ENCODE measurements at places on chromosomes 13 and 19.

GRCh38 chr19:45156011-45156630, 4.7 kb downstream of the NKPD1 start:
- DNase-seq, result no peak

DNA sequence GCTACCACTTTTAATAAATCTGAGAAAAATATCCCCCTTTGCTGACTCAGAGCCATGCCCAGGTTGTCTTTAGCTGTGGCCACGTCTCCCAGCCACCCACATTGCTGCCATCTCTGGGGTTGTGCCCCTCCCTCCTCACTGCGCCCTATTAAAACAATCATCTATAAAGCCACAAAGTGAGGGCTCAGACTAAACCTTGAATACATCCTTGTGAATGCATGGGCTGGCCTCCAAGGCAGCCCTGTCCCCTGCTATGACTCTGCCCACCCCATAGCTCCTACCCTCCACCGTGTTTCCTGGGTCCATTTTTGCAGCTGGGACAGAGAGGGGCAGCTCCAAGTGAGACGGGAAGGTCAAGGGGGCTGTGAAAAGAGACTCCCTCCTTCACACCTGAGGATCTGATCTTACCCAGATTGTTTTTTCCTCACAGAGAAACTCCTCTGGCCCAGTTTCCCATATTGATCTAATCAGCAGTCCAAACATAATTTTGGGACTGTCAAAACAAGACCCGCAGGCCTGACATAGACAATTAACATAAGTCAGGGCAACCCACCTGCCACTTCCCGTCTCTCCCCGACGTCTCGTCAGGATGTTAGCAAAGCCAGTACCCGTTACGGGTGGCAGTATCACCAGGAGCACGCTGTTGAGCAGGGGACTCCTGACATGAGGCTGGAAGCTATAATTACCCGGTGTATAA, 199.0 kb downstream of the KATNAL1 start:
- no peak for DNase-seq

GRCh38 chr19:55206664-55207500, 2.4 kb downstream of the PTPRH start:
- no peak for DNase-seq

DNA sequence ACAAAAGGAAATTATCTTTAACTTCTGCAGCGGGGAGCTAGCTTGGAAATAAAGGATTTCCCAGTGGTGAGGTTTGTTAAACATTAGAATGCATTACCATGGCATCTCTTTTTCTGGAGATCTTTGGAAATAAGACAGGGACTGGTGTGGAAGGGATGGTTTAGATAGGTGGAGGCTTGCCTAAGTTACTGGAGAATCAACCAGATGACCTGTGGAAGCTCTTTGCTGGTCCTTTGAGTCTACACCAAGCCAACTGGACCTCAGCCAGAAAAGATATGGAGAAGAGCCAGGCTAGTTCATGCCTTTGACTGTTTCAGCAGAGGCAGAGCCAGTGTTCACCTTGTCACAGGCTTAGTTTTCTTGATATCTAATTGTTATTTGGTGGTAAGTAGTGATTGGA, 134.7 kb downstream of the KCNRG start:
- DNase-seq, result no peak

DNA sequence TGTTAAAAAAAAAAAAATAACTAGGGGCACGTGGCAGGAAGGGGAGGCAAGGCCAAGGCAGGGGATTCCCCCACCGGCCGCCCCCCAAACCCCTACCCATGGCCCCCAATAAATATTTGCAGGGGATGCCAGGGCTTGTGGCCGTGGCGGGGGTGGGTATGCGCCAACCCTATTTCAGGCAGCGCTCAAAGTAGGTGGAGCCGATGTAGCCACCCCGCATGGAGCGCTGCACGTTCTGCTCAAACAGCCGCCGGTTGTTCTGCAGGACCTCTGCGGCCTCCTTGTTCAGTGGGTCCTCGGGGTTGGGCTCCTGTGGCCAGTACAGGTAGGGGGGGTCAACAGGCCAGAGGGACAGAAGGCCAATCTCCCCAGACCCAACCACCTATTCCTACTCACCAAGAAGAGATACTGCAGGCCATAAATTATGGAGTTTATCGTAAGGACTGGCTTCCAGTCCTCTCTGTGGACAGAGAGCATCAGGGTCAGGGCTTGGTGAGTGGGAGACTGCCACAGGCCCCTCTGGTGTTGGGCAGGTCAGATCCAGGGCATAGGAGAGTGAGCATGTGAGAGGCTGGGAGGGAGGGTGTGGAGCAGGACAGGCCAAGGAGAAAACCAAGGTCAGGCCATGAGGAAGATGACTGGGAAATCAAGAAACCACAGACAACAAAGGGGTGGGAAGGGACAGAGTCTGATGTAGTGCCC, 1.2 kb upstream of the CHMP2A start:
- DNase-seq, result no peak

GRCh38 chr19:55644191-55644833, 863 bp downstream of the ZNF581 start:
- no peak for DNase-seq

- no peak for DNase-seq
Observed at GRCh38 chr19:42207767-42208271, 9.7 kb downstream of the DEDD2 start.

- DNase-seq, result no peak
Observed at GRCh38 chr13:51761643-51762350, 42.2 kb downstream of the DHRS12 start.

DNA sequence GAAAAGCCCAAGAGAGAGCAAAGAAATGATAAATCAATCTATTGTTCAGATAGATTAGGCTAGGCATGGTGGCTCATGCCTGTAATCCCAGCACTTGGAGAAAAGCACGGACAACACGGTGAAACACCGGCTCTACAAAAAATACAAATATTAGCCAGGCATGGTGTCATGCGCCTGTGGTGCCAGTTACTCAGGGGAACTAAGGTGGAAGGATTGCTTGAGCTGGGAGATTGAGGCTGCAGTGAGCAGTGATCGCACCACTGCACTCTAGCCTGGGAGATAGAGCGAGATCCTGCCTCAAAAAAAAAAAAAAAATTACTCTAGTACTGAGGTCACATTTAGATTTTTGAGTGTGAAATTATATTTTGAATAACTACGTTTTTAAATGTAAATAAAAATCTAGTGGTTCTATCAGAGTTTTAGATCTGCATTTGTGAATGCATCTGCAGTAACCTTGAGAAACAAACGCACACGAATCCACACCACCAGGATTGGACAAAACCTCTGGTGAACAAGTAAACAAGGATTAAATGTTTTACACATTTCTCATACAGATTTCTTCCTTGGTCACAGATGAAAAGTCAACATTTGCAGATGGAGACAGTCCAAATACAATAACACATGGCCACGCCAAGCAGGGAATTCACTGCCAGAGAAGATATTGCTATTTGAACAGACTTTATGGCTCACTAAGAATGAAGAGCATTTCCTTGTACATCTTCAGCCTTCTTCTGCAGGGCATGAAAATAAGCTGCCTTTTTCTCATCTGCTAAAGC, 917.6 kb downstream of the PCDH9 start:
- DNase-seq, result no peak

GRCh38 chr13:109884462-109884861, 98.1 kb upstream of the IRS2 start:
- no peak for DNase-seq

GRCh38 chr19:33427801-33428626, 54.5 kb downstream of the CEBPG start:
- no peak for DNase-seq

GRCh38 chr19:1217366-1217765, 11.8 kb downstream of the STK11 start:
- no peak for DNase-seq

DNA sequence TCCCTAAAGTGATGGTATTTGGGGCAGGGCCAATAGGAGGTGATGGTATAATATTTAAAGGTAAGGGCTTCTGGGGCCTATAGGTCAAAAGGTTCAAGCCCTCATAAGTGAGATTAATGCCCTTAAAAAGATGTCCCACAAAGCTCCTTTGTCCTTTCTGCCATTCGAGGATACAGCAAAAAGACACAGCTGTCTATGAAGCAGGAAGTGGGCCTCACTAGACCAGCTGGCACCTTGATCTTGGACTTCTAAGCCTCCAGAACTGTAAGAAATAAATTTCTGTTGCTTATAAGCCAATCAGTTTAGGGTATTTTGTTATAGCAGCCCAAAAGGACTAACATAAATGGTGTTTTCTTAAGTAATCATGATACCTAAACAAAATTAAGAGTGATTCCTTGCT, 27.2 kb upstream of the POU4F1 start:
- DNase-seq, result no peak

- DNase-seq, result no peak
Observed at GRCh38 chr13:93700115-93700514, 473.5 kb downstream of the GPC6 start.

GRCh38 chr19:2112516-2113320, 16.0 kb downstream of the IZUMO4 start:
- no peak for DNase-seq

- no peak for DNase-seq
Observed at GRCh38 chr19:10776900-10777650, 58.9 kb downstream of the TMED1 start.

DNA sequence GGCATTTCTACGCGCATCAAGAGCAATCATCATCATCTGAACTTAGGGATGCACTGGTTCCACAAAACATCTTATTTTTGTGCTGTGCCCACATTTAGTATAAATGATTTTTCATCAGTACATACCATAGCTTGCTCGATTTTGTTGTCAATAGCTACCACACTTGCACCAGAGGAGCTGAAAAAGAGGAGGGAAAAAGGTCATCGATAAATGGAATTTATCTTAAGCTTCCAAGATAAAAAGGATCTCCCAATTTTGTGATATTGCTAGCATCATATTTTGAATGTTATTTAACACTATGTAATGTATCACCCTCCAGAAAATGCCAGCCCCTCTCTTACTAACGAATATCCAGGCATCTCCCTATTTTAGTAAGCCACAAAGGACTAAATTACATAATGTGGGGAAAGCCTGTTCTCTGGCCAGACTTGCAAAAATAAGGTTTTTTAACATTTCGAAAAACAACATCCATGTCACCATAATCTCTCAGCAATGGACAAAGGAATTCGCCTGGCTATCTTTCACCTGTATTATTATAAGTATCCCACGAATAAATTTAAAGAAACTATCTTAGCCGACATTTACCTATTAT, 62.4 kb downstream of the SERP2 start:
- no peak for DNase-seq

DNA sequence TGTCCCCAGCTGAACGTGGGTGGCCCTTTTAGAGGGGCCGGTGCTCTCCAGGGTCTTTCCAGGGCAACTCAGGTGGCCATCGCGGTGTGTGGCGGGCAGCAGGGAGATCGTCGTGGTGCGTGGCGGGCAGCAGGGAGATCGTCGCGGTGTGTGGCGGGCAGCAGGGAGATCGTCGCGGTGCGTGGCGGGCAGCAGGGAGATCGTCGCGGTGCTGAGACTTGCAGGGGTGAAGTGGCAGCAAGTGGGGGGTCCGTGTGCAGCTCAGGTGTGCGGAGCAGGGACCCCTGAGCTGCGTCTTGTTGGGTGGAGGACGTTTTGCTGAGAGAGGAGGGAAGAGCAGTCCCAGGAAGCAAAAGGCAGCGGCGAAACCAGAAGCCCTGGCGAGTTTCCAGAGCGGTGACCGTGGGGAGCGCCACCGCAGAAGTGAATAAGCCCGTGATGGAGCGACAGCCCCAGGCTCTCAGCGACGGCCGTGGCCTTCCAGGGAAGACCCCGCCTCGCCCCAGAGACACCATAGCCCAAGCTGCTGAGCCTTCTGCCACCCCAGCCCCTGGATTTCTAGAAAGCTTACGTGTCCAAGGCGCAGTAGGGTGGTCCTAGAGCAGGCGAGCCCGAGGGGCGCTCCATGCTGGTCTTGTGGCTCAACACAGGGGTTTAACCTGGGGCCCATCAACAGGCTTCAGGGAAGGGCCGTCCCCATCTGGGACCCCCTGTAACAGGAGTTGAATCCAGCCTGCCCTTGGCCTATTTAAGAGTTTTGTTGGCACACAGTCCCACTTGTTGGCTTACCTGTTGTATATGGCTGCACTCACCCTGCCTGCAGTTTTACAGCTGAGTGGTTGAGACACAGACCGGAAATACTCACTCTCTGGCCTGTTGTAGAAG, 5.4 kb downstream of the NCLN start:
- DNase-seq, result no peak

GRCh38 chr19:37902668-37903067, 3.7 kb downstream of the WDR87 start:
- DNase-seq, result peak; percentile 65

DNA sequence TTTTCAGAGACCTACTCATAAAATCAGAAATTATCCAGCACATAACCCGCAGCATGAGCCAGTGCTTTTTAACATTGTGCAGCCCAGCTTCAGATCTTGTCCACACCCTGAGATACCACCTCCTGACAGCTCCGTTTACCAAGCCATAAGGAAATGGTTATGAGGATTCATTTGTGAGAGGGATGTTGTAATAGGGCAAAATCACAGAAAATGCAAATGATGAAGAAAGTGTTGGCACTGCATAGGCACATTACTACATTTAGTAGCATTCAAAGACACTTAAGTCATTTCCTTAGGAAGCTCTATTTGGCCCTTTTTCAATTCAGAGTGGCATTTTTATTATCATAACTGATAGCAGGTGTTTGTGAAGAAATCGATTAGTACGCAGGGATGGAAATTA, 277.5 kb downstream of the DNAJC15 start:
- no peak for DNase-seq

DNA sequence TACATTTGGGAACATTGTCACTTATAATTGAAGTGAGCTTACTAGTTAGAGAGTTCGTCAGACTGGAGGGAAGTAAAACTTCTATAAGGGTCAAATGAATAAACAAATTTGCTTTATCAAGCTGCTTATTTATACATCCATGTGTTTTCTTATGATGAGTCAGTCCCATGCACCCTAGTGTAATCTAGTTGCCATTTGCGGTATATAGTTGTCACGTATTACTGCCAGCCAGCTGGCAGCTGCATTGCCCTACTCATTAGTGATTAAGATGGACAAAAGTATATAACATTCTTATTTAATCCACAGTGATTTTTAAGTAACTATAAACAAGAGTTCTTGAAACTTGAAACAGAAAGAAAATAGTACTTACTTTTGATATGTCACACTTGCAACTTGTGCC, 182.4 kb downstream of the GPC6 start:
- no peak for DNase-seq
